ENCODE measurements at places on chromosomes 2 and 18.

DNA sequence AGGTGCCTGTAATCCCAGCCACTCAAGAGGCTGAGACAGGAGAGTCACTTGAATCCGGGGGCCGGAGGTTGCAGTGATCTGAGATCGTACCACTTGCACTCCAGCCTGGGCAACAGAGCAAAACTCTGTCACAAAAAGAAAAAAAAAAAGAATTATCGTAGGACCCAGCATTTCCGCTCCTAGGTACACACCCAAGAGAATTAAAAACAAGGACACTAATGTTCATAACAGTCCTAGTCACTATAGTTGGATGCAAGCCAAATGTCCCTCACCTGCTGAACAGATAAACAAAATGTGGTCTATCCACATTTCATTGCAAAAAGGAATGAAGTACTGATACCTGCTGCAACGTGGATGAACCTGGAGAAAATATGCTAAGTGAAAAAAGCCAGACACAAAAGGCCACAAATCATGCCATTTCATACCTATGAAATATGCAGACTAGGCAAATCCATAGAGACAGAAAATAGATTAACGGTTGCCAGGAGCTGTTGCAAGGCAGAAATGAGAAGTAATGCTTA lies 21.2 kb downstream of the ADRA2B start:
- no peak for DNase-seq

DNA sequence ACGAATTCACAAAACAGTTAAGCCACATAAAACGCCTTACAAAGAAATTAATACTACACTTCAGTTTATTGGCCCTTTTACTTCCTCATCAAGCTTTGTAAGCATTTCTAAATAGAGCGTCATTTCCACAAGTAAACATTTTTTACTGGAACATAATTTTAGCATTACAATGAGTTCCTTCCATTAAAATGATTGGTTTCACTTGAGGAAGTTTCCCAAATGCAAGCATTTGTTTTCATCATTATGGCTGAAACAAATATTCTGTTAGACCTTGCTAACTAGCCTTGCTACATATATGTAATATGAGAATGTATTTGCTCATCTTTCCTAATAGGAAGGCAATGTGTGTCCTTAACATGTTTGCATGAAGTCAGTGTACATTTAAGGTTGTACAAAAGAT lies 579.1 kb downstream of the IRS1 start:
- no peak for DNase-seq

- DNase-seq = no peak
These were observed 119.4 kb downstream of the LPIN1 start for GRCh38 chr2:11865805-11866204.

GRCh38 chr2:197215748-197216360 lies 94.7 kb downstream of the ANKRD44 start:
- DNase-seq = no peak

- DNase-seq = no peak
These were observed 72.8 kb downstream of the TMEM18 start for GRCh38 chr2:604385-604784.

GRCh38 chr2:185967335-185967734 lies 228.7 kb downstream of the FSIP2 start:
- no peak for DNase-seq

DNA sequence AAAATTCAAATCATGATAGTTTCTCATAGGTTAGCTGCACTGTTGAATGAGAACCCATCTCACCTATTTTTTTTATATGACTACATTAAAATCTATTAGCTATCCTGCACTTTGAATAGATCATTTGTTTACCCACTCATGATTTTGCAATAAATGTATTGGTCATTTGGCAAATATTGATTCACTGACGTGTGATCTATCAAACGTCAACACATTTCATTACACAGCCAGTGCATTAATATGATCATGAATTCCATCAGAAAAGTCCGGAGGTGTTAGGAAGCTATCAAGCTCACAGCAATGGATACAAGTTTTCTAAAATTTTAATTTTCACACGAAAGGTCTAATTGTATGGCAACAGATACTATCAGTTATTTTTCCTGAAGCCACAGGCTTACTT lies 128.2 kb upstream of the ID2 start:
- DNase-seq = no peak

DNA sequence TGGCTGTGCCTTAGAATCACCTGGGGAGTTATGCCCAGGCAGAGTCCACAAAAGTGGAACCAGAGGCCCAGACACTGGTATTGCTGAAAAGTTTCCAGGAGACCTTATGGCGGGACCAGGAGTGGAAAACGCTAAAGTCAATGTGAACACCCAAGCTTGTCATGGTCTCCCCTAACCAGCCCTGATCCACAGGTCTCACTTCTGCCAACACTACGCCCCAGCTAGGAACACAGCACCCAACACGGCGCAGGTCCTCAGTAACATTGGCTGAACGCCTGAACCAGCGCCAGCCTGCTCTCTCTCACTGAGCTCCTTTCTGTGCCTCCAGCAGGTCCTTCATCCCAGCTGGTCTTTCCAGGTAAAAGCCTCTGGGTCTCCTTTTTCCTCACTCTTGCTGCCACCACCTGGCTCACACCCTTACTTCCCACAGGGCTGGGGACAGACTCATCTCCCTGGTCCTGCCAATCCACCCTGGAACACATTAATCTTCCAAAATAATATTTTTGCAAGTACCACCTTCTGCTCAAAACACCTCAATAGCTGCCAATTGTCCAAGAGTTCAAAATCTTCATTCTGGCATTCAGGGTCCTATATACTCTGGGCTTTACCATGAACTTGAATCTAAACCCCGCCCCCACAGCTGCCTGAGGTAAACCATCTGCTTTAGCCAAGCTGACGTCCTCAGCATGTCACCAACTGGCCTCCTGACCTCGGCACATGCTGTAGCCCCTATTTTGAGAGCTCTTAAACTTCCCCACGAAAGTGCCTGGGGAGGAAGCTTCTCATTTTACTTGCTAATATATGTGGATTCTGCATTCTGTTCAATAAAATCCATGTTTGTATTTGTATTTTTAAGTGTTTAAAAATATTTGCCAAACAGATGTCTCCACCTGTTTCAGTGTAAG lies 34.6 kb downstream of the ADCY3 start:
- DNase-seq = no peak

GRCh38 chr2:43100362-43100882 lies 126.0 kb downstream of the ZFP36L2 start:
- no peak for DNase-seq

DNA sequence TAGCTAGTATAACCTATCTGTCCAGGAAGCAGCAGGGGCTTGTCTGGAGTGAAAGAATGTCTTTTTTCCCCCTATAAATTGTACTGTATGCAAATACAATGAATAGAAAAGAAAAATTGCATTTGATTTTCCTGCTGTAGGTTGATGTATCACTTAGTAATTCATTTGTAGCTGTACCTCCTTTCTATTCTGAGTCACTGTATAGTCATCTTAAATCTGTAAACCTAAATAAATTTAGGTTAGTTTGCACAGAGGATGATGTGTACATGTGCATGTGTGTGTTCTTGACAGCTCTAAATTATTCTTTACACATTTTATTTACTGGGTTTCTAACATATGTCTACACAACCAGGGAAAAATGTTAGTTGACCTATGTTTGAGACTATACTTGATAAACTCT lies 478.7 kb upstream of the CNTNAP5 start:
- no peak for DNase-seq

- DNase-seq = no peak
These were observed 76.7 kb downstream of the MERTK start for GRCh38 chr2:111975053-111975552.

DNA sequence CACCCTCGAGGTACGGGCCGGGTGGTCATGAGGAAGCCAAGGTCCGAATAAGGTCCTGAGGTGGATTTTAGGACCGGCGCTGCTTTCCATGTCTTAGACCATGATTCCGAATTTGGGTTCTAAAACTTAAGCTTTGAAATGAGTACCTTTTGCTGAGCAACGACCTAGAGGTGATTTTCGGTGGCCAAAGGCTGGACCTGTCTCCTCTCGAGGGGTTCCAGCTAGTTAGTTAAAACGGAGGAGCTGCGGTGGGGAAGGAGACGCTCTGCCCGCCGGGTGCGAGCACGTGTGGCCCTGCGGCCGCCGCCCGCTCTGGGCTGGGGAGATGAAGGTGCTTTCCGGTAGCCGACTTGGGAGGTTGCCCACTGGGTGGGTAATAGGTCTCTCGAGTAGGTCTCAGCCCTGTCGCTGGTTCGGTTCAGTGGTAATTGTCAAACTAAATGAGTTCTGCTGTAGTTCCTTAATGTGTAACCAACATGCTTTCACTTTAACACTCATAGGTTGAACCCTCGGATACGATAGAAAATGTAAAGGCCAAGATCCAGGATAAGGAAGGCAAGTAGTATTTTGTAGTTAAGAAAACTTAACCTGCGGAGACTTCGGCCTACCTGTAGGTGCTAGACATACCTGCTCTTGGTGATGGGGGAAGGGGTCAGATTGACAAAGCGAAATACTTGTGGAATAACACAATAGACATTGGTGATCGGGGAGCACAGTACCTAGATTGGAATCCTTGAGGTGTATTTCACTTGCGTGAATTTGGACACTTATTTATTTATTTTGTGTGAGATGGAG lies 572 bp downstream of the RPS27A start:
- DNase-seq = no peak

DNA sequence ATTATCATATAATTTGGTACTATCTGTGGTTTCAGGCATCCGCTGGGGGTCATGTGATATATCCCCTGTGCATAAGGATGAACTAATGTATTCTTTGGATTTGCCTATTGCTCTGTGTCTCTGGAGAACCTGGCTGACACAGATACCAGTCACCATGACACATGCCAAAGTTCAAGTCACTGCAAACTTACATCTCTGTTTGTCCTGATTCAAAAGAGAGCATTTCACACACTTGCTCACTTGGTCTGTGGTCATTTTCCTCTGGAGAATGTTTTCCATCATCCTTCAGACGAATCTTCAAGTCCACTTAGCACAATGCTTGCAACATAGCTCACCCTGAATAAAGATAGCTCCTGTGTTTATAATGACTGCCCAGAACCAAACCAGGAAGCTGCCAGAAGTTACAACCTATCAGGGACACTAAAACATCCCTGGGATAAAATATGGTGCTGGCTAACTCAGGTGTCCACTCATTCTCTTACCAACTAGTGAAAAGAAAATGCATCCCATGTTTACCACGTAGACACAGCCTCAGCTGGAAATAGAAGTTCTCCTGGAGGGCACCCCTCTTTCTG lies 18.1 kb downstream of the SULT1C3 start:
- DNase-seq = no peak

- DNase-seq = no peak
These were observed 38.2 kb upstream of the PPM1B start for GRCh38 chr2:44130441-44130840.

DNA sequence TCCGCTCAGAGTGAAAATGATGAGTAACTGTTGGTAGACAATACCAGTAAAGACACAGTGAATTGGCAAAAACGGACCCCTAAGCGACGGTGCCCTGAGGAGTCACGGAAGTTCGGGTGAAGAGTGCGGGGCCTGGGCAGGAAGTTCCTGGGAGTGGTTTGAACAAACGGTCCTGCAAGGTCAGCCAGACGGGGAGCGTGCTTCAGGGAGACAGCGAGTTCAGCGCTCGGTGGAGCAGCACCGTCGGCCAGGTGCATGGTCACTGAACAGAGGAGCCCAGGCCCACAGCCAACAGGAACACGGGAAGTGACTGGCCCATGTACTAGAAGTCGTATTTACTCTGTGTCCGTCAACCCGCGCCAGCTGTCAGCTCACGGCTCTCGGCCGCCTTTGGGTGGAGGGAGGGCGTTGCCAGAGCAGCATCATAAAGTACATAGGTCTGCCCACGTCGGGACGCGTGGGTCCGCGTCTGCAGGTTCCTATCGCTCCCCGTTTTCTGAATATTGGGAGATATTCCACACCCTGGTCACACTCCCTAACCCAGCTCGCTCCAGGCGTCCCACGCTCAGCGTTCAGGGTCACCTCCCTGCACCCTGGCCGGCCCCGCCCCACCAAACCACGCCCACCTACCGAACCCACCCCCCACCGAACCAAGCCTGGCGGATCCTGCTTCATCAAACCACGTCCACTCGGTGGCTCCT lies 75.6 kb upstream of the UXS1 start:
- no peak for DNase-seq

DNA sequence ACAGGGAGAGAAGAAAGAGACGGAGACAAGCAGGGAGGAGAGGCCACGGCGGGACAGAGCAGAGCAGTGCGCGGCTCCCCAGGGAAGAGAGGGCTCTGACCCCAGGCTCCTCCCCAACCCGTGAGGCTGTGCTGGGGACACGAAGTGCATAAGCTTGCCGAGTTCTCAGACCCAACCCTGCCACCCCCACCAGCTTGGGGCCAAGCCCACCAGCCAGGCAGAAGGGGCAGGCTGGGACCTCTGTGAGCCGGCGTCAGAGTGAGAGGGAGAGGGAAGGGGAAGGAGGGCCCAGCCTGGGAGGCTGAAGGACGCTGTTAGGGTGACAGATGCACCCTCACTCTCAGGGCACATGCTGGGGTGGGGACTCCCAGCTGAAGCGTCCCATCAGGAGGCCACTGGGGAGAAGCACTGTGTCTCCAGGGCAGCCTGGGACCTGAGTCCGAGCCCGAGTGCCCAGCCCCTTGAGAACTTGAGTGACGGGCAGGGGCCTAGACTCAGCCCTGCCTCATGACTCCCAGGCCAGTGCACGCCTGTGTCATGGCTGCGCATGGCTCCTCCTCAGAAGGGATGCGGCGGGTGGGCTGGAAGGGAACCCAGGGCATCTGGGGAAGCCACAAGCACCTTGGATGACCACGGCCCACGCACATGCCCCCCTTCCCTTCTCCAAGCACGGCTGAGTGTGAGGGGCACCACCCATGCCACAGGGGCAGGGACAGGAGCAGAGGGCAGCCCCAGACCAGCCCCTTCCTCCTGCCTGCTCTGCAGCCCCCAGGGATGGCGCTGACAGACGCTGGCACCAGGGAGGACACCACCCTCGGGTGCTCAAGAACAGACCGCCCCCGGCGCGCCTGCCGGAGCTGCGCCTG lies 31.0 kb downstream of the MTERF4 start:
- DNase-seq = no peak

GRCh38 chr2:31125918-31126695 lies 12.1 kb downstream of the GALNT14 start:
- no peak for DNase-seq

GRCh38 chr2:222900354-222900753 lies 39.5 kb downstream of the ACSL3 start:
- DNase-seq = no peak

DNA sequence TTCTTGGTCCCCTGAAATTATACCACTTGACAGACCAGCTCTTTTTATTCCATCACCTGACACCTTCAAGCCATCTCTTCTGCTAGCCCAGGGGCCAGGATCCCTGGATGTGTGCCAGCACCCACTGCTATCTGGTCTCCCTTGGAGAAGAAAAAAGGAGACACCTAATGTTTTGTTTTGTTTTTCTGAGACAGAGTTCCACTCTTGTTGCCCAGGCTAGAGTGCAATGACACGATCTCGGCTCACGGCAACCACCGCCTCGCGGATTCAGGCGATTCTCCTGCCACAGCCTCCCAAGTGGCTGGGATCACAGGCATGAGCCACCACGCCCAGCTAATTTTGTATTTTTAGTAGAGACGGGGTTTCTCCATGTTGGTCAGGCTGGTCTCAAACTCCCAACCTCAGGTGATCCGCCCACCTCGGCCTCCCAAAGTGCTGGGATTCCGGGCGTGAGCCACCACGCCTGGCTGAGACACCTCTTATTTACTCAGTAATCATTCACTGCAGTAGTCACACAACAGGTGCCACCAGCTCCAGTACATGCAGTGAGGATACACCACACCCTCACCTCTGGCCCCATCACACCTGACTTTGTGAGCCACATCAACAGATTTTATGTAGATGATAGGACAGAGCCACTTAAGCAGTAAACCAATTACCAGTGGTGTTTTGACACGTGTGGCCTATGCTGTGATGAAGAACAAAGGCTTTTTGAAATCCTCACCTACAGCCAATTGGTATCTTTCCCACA lies 42.8 kb upstream of the PCBP1 start:
- no peak for DNase-seq

- DNase-seq = no peak
These were observed 36.0 kb upstream of the EVA1A start for GRCh38 chr2:75596784-75597183.

Measured in amygdala (tissue), 56 donors.